ENCODE measurements at places on chromosomes 1 and 21.

DNA sequence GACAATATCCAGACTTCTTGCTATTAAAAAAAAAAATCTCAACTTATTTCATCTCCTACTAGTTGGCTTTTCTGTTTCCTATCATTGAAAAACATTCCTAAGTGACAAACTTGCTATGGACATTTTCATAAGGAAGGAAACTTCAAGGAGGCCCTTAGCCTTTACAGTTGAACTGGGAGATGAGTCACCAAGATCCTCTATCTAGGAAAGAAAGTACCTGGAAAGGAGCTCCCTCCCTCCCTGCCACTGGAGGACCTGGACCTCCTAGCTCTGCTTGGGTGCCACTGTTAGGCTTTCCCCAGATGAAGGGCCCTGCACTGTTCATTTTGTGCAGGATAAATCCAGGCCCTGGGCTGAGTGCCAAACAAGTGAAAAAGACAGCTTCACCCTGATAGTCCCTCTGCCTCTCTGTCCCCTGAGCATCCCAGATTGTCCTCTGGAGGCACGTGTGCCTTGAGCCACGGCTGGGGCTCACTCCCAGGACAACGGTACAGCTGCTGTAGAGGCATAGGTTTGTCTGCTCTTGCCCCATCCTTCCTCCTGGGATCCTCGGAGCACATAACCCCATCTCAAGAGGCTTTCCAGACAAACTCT lies 40.2 kb upstream of the SOX13 start:
- DNase-seq: no peak

- DNase-seq: no peak
Measured at GRCh38 chr1:52216907-52217458, 75.1 kb downstream of the ZFYVE9 start.

- no peak for DNase-seq
Measured at GRCh38 chr1:18064534-18064933, 43.1 kb upstream of the IGSF21 start.

DNA sequence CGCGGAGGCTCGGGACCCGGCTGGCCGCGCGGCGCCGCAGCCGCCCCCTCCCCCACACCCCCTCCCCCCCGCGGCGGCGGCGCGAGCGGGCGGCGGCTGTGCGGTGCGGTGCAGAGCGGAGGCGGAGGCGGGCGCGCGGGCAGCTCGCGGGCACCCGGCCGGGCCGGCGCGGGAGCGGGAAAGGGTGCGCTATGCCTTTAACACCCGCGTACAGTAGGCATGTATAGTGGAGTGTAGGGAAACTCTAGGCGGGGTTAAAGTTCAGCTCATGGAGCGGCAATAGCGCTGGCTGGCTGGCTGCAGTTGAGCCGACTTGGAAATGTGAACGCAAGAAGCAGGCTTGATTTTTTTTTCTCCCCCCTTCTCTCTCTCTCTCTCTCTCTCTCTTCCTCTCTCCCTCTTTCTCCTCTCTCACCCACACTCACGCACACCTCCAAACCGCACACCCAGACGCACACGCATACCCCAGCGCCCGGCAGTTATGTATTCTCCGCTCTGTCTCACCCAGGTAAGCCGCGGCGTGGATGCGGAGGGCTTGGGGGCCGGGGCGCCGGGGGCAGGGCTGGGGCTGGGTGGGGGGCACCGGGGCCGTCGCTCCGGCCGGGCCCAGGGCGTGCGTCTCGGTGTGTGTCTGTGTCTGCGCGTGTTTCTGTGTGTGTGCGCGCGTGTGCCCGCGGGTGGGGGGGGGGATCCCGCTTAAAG lies at the start of gene NFIA:
Gene NFIA (plus strand): TSS at position 251 of the 702 bp plus-strand sequence.
- no peak for DNase-seq

- DNase-seq: no peak
Measured at GRCh38 chr21:36909423-36909822, 57.0 kb downstream of the HLCS start.

Measured in activated CD8-positive, alpha-beta memory T cell treated with anti-CD3 and anti-CD28 coated beads for 1 hour (primary cell).